ENCODE measurements at places on chromosomes 6 and 20. TPM values are rescaled to one million over a fixed set of nuclear protein-coding genes. Genes with fewer than 3 reads are reported as not detected.

DNA sequence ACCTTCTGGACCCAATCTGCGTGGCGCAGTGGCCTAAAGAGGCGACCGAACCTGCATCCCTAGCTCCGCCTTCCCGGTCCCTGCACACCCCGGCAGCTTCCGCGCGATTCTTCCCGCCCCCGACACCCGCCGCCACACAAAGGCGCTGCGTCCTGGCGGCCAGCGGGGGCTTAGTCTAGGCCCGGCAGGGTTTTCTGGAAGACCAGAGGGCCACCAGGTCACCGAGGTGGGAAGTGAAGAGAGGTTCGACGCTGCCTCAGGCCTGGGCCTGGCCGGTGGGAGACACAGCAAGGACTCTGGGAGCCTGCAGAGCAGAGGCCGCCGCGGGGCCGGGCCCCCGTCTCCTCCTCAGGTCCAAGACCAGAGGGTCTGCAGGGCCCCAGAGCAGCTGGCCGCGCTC, 154.9 kb downstream of the OR2B2 start:
- DNase-seq = peak; percentile 73

Gene RFX6
- 8.6 TPM for polyA plus RNA-seq

- DNase-seq = no peak
These were observed 19.7 kb downstream of the ZBP1 start for GRCh38 chr20:57600320-57601210.

GRCh38 chr20:58985656-58986055, 4.6 kb downstream of the NELFCD start:
- DNase-seq = no peak

Gene TRIM40
- polyA plus RNA-seq = 6.6 TPM

- DNase-seq = no peak
These were observed 28.2 kb downstream of the MRAP2 start for GRCh38 chr6:84061613-84062398.

DNA sequence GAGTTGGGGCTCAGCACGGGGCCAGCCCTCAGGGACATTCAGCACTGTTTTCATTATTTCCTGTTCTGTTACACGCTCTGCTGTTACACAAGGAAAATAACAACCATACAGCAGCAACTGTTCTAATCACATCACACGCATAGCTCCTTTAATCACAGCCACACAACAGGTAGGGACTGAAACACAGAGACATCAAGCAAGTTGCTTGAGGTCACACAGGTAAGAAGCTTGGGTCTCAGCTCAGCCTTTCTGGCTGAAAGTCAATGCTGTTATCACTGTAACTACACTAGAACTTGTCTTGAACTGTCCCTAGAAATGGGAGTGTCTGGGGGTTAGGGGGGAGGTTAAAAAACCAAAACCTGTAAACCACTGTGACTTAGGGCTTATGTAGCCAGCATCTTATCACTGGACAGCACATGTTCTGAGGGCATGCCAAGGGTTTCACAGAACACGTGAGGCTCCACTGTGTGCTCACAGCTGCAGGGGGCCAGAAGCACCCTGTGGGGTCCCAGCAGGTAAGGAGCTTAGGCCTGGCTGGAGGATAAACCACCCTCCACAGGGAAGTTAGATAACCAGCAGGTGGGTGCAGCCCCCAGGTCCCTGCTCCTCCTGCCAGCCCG, 146.0 kb downstream of the EYA2 start:
- no peak for DNase-seq

Gene NINL
- 30.9 TPM for polyA plus RNA-seq

DNA sequence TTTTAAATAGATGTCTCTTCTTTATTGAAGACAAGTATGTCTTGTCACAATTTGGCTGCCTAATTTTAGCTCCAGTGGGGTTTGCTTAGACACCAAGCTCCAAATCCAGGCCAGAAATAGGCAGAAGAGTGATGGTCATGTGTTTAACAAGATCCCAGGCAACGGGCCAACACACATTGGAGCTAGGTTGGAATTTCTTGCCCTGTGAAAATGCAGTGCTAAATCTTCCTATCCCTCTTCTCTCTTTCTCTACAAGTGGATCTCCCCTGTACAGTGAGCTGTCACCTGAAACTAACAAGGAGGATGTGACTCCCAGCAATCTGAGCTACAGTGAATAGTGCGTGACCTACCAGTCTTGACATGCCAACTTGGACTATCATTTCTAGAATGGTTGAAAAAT, 65.3 kb upstream of the VGLL2 start:
- DNase-seq = no peak

- DNase-seq = no peak
These were observed 255.9 kb upstream of the RIN2 start for GRCh38 chr20:19502169-19502568.

- DNase-seq = no peak
These were observed 126.9 kb downstream of the MRPL14 start for GRCh38 chr6:44000164-44000842.

GRCh38 chr6:160349020-160349441, 853 bp downstream of the SLC22A3 start:
- DNase-seq = peak; percentile 86

Gene KIF3B
- polyA plus RNA-seq = 47.9 TPM

- DNase-seq = peak; percentile 11
These were observed 904 bp downstream of the MKKS start for GRCh38 chr20:10433014-10433622.

Gene RWDD1
- 48.6 TPM for polyA plus RNA-seq

Gene EEF1A2
- polyA plus RNA-seq = 29.7 TPM

Gene PPP1R16B
- polyA plus RNA-seq = 3.5 TPM

DNA sequence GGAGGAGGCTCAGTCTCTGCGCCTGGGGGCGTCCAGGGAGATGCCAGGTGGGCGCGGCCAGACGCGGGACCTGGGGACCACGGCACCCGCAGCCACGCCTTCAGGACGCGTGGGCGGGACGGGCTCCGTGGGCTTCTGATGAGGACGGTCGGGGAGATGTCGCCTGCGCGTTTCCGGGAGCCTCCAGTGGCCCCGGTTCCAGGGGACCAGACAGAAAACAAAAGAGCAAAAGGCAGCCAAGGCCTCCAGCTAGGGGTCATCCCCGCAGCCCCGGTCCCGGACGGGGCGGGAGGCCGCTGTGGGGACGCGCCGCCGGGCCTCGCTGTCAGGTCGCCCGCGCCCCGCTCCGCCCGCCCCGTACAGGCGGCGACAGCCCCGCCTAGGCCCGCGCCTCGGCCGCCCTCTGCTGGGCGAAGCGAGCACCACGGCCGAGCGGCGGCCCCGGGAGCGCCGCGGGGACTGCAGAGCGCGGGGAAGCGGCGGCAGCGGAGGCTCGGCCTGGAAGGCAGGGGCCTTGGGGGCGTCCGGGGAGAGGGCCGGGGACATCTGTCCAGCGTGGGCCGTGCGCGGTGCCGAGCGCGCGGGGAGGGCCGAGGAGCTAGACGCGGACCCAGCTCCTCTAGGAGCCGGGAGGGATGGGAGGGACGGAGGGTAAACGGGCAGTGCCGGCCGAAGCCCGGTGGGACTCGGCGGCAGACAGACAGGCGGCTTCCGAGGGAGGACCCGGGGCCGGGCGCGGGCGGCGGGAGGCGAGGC, 48.7 kb downstream of the TMEM242 start:
- peak; percentile 69 for DNase-seq

GRCh38 chr6:139194740-139195139, 59.9 kb downstream of the HECA start:
- no peak for DNase-seq

DNA sequence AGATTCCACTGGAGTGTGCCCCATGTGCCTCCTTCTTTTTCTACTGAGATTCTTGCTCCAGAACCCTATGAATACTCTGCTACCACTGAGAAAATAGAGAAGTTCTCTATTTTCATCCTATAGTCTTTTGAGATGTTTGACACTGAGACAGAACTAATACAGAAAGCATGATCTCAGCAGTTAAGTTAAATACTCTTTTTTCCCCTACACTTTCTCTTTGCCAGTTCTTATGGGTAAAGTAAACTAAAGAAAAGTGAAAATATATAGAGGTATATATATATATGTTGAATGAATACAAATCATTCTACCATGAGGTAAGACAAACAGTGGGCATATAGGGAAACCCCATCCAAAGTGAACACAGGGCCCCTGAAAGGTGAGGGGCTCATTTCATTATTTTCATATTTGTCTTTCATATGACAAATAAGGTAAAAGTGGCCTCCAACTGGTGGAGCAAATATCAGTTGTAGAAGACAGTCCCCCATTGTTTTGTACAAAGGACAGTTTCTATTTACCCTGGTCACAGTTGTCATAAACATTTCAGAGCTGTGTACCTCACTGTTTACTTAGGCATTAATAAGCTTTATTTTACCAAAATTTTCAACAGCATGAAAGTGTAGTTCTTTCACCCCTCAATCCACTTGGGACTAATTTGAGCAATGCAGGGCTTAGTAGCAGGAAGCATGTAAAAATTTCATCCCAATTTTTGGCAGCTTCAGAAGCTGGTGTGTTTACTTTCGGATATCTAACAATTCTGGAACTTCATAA, 188.3 kb upstream of the MARCKS start:
- no peak for DNase-seq

DNA sequence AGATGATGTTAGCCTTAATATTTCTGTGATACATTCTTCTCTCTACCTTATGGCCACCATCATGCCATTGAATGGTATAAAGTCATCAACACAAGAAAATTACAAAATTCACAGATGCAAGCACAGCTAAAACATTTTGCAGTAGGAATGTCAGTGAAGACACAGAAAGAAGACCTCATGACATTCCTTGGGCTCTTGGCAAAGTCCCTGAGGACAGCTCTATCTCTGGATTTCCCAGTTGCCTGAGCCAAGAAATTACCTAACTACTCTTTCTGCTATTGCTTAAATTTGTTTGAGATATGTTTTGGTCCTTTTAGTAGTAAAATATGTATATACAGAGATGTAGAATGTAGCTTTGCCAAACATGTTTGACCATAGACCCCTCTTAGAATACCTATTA, 201.0 kb upstream of the STXBP5 start:
- no peak for DNase-seq

Gene PAX1
- not detected for polyA plus RNA-seq

- peak; percentile 59 for DNase-seq
These were observed at the start of gene RSPH9 for GRCh38 chr6:43644940-43645612. Gene RSPH9 (plus strand): TSS chr6:43645036. CDS start chr6:43645099, 63 bp downstream.

- DNase-seq = no peak
These were observed 84.7 kb upstream of the ENPP5 start for GRCh38 chr6:46255528-46255927.

- no peak for DNase-seq
These were observed 95.5 kb downstream of the PREX1 start for GRCh38 chr20:48732081-48732829.

Gene SLCO4A1
- 1.4 TPM for polyA plus RNA-seq

DNA sequence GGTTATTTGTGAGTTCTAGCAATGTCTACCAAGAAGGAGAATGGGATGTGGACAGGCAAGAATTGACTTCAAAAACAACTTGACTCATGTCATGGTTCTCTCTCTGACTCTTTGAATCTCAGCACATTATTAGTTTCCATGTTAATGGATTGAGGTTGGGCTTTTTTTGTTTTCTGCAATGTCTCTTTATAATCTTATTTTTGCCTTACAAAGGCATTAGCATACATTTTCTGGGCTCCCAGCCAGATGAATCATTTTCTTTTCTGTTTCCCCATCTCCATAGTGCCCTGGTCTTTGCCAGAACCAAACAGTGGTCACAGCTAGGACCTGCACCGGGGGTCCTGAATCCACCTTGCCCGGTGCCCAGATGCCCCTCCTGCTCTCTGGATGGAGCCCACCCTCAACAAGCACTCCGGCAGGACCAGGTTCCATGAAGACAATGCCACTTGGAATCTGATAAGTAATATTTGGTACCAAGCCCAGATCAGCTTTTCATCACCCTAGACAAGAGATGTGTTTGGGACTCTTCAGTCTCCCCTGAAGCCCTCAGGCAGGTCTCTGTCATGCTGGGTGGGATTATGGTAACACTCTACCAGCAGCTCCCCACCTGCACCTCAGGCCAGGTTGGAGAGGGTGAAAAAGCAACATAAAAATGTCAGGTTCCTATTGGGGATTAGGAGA, 266.7 kb upstream of the SULF2 start:
- DNase-seq = peak; percentile 28

- DNase-seq = no peak
These were observed 6.7 kb downstream of the C6orf132 start for GRCh38 chr6:42135722-42136121.

- no peak for DNase-seq
These were observed 31.7 kb downstream of the BEND6 start for GRCh38 chr6:56986611-56987010.

- no peak for DNase-seq
These were observed 37.9 kb downstream of the SIM1 start for GRCh38 chr6:100426744-100427338.

DNA sequence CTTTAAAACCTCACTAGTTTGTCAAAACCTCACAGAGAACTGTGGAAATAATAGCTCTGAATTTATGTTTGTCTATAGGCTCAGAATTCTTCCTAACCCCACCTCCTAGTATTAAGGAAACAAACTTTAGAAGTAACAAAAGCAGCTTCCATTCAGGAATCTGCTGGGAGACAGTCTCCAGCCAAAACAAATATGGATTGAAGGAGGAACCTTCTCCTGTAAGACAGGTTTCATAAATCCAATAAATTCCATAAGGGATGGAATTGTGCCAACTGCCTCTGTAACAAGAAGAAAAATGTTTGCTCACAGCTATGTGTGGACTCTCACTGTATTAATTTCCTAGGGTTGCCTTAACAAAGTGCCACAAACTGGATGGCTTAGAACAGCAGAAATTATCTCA, 7.5 kb downstream of the SYCP2 start:
- peak; percentile 20 for DNase-seq

- DNase-seq = no peak
These were observed 631.7 kb downstream of the TFAP2B start for GRCh38 chr6:51450248-51450957.

DNA sequence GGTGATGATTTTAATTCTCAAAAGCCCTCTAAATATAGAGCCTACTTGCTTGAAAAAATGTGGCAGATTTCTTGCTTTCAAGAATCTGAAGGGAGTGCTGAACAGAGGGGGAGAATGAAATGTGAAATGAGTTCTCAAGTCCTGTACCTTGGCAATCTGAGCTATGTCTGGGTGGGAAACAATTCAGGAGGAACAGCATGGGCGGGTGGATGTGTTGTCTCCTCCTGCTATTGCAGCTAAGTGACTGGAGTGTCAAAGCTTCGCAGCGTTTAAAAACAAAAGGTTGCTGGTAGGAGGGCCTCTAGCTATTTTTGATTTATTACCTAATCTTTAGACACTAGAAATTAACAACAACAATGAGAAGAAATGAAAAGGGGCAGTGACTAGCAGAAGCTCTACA, 102.5 kb upstream of the ARG1 start:
- no peak for DNase-seq

- no peak for DNase-seq
These were observed 66.5 kb downstream of the DLGAP4 start for GRCh38 chr20:36372666-36373065.

DNA sequence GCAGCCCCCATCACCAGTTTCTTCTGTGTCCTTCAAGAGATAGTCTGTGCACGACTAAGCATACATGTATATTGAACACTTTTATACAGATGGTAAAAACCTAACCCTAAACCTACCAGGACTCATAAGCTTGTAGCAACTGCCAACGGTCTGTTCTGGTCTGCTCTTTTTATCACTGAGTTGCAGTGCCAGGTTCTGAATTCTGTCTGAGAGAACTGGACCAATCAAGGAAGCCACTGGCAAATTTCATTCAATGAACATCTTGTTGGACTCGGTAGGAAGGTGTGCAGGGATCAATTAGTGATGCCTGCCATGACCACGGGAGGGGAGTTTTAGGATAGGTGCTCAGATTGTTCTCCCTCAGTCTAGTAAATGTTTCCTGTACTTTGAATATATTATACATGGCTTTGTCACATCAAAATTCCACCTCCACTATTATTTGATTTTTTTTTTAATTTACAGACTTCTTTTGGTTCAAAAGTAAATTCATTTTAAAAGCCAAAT, 146.8 kb downstream of the EYA2 start:
- no peak for DNase-seq

- DNase-seq = no peak
These were observed 637 bp downstream of the TFB1M start for GRCh38 chr6:155313602-155314091.

Gene PRRT1
- 5.3 TPM for polyA plus RNA-seq

Gene BNIP5
- polyA plus RNA-seq = 11.2 TPM

Gene FERMT1
- polyA plus RNA-seq = 21.4 TPM
